ENCODE measurements at places on chromosomes 3 and 15.

GRCh38 chr3:179036226-179036625 lies 35.4 kb downstream of the ZMAT3 start:
- no peak for DNase-seq

DNA sequence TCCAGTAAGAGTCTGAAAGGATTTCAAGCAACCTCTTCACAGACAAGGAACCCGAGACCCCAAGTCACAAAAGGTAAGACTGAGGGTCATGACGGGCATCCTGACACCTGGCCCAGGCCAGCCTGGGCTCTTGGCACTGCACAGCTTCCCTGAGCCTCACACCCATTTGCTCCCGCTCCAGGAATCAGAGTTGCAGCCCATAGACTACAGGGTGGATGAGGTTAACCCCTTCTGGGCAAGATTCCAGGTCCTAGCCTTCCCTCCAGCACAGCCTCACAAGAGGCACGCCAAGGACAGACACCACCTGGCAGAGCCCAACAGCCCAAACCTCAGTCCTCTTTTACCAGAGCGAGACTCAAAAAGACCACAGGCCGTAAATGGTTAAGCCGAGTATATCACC lies 36.2 kb downstream of the RBPMS2 start:
- no peak for DNase-seq

DNA sequence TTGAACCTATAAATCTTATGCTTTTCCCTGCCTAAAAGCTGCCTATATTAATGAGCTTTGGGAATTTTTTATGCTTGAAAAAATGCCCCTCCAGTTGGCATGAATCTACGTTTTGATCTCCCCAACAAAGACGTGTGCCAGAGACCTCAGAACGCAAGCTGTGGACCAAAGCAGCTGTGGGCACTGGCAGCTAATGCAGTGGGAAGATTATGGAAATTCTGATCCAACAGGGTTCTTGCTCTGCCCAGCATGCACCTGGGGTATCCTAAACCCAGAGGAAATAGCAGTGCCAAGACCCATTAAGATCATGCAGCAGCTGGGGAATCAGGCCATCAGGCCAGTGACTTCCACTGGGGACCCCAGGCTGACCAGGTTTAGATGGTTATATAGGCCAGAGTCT lies 423.0 kb downstream of the ZBBX start:
- DNase-seq, result no peak

- no peak for DNase-seq
Measured at GRCh38 chr3:64985072-64985471, 297.3 kb upstream of the ADAMTS9 start.

DNA sequence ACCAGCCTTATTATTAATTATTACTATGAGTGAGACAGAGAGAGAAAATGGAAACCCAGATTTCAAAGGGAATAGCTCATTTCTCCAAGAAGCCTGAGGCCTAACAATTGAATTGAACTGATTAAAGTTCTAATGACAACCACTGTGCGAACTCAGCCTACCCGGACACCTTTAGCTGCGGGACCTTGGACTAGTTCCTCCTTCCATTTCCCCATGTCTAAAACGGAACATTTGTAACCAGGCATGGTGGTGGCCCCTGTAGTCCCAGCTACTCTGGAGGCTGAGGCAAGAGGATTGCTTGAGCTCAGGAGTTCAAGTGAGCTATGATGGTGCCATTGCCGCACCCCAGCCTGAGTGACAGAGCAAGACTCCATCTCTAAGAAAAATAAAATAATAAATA lies 16.4 kb upstream of the RTP2 start:
- no peak for DNase-seq

All from NCI-H524 treated with DMSO at 0.1 percent for 48 hours (cell line).